ENCODE measurements at places on chromosomes 3 and 15.

GRCh38 chr15:33089878-33090757 is 104.4 kb downstream of the FMN1 start:
- no peak for DNase-seq

DNA sequence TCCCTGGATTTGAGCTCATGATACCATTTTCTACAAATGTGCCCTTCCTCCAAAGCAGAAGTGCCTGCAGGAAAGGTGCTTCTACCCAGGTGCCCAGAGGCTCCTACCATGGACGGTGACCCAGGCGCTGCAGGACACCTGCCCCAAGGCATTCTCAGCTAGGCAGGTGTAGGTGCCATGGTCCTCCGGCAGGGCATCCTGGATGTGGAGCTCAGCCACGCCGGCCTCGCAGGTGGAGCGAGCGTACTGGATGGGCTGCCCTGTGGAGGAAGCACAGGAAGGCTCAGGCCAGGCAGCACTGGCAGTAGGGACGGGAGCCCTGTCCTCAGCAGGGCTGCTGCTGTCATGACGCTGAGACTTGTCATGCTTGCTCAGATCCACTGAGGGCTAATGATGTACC is 137.2 kb upstream of the HACD2 start:
- DNase-seq: no peak

GRCh38 chr3:149462581-149463011 is 11.9 kb upstream of the TM4SF4 start:
- DNase-seq: no peak

DNA sequence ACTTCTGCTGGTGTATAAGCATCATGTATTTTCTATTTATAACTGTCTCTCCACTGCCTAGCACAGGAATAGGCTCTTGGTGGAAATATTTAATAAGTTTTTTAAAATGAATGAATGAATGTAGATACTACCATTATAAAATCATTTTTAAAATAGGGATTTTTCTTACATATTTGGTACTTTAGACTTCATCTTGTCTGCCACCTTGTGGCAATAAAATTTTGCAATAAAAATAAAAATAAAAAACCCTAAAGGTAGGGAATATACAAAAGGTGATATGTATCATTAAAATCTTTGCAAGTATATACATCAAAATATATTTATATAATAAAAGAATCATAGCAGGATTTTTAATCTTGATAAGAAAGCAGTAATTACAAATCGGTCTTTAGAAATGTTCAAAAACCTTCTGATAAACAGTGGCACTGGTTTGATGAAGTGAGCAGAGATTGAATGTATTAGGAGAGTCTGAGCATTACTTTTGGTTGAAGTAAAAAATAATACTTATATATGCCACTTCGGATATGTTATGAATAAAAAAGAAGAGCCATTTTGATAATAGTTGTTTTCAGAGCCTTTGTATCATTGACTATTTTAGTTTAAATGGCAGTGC is 95.2 kb downstream of the SPATA16 start:
- no peak for DNase-seq

- no peak for DNase-seq
Observed at GRCh38 chr3:145798696-145799537, 362.1 kb downstream of the PLOD2 start.

DNA sequence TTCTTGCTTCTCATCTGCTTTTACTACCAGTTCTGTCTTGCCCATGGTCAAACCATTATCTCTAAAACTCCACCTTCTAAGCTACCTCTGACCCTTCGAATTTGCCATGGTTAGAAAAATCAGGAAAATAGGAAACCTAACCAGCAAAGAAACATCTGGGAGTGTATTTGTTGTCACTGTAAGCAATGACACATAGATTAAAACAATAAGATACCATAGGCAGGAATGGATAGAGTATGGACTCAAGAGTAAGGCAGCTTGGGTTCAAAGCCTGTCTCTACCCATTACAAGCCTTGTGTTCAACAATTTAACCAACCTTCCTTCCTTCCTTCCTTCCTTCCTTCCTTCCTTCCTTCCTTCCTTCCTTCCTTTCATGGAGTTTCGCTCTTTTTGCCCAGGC is 34.9 kb downstream of the CRTC3 start:
- no peak for DNase-seq

DNA sequence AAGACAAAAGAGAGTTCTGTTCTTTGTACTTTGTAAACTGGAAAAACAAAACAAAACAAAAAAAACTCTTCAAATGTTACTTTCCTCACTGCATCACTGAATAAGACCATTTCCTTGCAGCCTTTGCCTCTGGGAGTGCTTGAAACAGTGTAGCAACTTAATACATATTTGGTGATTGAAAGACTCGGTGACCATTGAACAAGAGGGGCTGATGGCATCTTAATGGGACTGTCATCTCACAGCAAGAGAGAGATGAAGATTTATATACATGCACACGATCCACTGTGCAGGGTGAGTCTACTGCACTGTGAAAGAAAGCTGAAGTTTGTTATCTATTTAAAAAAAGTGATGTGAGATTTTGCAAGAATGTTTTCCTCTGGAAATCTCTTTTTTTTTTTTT is 111.9 kb upstream of the KLHL25 start:
- DNase-seq: no peak

DNA sequence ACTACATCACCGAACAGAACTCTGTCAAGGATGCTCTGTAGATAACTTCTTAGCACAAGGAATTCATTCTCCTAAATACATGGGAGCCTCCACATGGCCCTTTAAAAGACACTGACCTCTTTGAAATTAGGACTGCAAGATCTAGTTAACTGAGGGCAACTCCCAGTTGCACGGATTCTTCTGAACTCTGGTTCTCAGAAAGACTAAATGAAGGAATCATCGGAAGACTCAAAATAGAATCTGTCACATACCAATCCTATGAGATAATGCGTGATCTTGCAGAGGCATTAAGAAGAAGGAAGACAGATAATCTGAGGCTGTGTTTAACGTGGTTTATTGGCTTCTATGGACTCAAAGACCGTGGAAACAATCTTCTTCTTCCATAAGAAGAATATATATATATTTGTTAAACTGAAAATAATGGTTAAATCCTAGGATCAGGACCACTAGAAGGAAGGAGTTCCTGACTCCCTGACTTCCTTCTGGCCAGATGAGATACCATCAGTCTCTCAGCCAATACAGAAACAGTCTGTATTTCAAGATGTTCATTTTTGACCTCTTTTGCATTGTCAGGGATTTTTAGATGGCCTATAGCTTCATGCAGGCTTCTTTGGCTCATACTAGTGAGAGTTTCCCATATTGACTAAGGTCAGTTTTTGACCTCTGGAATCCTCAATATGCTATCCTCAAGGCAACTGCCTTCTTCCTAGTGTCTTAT is 33.9 kb upstream of the TBC1D23 start:
- DNase-seq: no peak

DNA sequence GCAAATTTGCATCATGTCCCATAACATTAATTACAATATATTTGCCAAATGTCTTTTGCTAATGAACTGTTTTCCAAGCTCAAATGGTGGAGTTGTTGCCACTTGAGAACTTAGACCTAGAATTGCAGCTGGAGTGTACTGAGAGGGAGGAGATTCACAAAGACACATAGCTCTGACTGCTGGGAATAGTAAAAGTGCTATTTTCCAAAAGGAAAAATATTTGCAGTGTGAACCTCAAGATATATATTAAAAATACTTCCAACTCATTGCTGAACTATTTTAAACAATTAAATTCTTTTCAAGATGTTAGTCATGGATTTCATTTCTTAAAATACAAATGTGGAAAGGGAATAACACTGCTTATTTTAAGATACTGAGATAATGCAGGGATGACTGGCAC is 666.8 kb upstream of the ARPP21 start:
- no peak for DNase-seq

GRCh38 chr15:87549296-87549695 is 707.2 kb downstream of the NTRK3 start:
- DNase-seq: no peak

DNA sequence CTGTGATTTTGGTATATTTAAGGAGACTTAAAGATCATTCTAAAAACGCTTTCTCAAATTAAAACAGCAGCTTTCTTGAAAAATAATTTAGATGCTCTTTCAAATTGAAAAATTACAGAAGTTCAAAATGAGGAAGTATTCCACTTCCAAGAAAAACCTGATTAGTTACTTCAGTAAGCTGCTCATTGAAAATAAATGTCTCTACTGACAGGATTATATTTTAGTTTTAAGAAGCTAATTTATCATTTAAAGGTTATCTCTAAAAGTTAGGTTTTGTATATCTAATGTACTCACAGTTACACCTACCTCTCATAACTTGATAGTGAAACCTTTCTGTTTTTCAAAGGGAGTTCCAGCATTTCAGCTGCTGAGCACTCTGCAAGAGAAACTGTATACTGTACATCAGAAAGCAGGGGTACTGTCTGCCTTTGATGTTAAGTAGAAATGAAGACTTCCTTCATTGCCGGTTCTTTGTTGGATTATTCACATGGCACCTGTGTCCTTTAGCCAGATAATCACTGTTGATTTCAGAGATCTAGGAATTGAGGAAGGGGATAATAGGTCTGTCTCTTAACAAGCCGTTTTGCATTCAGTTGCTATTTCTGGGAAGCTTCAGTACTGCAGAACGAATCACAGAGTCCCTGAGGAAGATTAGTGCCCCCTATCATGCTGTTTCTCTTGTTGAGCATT is 161.6 kb downstream of the TCF12 start:
- DNase-seq: no peak

DNA sequence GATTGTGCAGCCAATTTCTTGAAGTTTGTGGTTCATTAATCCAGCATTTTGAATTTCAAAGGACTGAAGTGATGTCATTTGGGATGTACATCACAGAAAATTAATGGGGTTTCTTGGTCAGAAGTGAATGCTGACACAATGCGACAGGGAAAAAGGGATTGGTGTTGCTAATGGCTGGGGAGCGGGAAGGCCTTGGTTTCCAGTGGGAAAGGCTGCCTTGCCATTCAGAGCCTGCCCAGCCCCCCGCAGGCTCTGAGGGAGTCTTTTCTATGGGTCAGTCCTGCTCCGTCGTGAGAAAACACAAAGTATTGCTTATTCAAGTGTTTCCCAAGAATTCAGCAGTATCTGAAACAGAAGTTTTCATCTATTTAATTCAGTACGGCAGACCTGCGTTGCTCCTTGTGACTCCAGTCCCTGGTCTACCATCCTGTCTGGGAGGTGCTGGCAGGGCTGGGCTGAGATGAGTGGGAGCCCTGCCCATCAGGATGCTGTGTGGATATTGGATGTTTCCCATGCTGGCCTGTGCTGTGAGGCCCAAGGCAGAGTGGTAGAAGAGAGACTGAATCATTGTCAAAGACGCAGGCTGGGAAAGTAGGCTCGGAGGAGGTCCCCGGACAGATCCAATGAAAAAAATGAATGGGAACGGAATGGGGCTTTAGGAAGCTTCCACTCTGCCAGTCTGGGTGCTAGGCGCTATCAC is 111.2 kb upstream of the KLHL25 start:
- no peak for DNase-seq

DNA sequence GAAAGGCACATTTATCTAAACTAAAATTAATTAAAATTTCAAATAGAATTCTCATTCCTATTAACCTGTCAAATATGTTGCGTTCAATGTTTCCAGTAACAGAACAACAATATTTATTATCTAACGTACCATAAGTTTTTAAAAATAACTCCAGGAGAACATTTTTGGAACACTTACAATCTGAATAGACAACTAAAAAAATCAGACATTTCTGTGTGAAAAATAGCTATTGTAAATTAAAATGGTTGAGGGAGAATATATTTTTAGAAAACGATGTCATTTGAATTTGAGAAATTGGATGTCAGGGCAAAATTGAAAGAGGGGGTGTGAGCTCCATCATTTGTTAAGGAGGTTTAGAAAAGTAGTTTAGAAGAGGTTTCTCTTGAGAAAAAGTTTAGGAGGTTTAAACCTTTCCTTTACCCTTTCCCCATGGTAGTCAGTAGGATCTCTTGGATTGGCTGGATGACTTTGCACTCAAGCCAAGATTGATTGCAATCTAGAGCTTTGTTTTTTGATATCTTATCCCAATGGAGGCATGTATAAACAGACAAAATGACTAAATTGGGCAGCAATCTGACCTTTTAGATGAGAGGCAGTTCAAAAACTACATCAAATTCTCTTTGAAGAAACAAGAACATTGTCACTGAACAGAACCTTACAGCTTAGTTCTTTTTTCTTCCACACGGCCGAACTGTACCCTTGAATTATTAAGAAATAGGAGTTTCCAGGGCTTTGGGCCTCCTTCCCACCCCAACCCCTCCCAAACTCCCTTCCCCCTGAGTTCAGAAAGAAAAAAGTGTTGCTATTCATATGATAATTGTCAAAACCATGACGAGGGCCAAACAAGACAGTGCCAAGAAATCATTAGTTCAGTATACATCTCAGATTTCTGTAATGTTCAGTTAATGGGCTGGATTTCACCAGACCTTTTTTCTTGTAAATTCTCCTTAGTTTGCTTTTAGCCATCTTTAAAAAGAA is 79.7 kb upstream of the CDIN1 start:
- no peak for DNase-seq

DNA sequence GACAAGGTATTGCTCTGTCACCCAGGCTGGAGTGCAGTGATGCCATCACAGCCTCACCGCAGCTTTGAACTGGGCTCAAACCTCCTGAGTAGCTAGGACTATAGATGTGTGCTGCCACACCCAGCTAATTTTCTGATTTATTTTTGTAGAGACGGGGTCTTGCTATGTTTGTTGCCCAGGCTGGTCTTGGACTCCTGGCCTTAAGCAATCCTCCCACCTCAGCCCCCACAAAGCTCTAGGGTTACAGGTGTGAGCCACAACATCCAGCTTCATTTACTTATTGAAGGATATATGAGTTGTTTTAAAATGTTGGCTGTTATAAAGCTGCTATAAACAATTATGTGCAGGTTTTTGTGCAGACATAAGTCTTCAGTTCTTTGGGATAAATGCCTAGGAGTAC is 62.2 kb downstream of the SEC22A start:
- no peak for DNase-seq

DNA sequence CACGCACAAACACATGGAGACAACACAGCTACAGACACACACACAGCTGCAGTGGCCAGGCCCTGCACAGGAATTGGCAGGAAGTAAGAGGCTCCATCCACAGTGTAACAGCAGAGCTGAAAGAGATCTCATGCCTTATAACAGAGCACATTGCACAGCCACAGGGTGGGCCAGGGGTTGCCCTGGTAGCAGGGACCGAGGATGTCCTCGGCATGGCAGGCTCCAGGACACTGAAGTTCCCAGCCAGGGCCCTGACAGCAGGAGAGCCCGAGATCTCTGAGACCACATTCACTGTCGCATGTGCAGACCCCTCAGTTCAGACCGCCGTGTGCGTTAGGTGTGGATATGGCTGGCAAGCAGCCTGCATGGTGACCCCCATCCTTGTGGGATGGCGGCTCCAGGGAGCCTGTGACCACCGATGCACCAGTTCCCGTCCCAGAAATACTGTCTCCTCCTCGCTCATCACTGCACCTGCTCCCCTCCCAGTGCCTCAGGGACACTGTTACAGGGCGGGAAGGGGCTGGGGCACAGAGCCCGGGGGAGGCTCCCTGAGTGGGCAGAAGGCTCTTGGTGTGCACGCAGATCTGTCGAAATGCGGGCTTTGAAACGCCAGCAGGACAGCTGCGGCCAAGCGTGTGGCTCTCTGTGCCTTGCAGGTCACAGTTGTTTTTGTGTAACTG is 1.5 kb upstream of the OCA2 start:
- DNase-seq: no peak

GRCh38 chr3:43405888-43406642 is 119.7 kb downstream of the SNRK start:
- no peak for DNase-seq
